ENCODE measurements at places on chromosomes 1 and 21.

- no peak overlapping the region for H3K4me3 ChIP-seq
- H3K27ac ChIP-seq = no peak overlapping the region
- no peak for DNase-seq
- peaks cover 29% of the 10 kb centered on the region for H3K36me3 ChIP-seq
- no peaks in the 10 kb centered on the region for H3K27me3 ChIP-seq
These were observed 56.7 kb downstream of the SLC37A1 start for GRCh38 chr21:42570362-42570761.

DNA sequence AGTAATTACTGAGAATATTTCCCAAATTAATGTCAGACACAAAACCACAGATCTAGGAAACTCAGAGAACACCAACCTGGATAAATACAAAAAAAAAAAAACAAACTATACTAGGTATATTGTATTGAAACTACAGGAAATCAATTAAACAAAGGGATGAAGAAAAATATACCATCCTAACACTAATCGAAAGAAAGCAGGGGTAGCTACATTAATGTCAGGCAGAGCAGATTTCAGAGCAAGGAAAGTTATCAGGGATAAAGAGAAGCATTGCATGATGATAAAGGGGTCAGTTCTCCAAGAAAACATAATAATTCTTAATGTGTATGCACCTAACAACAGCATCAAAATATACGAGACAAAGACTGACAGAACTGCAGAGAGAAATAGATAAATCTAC, 89.9 kb downstream of the TOMM20 start:
- no peak overlapping the region for H3K27ac ChIP-seq
- DNase-seq = no peak
- H3K4me1 ChIP-seq = peaks cover 8% of the 10 kb centered on the region

- H3K36me3 ChIP-seq = peaks cover 26% of the 10 kb centered on the region
- no peaks in the 10 kb centered on the region for H3K27me3 ChIP-seq
- no peak overlapping the region for H3K4me3 ChIP-seq
- no peak overlapping the region for H3K27ac ChIP-seq
- no peak for DNase-seq
- peaks cover 36% of the 10 kb centered on the region for H3K4me1 ChIP-seq
These were observed 2.4 kb downstream of the SPRTN start for GRCh38 chr1:231340328-231341013.

GRCh38 chr1:99326215-99326949, 62.1 kb downstream of the PLPPR4 start:
- no peaks in the 10 kb centered on the region for H3K4me1 ChIP-seq
- H3K27me3 ChIP-seq = peaks cover 5% of the 10 kb centered on the region
- no peak for DNase-seq
- H3K36me3 ChIP-seq = no peaks in the 10 kb centered on the region

DNA sequence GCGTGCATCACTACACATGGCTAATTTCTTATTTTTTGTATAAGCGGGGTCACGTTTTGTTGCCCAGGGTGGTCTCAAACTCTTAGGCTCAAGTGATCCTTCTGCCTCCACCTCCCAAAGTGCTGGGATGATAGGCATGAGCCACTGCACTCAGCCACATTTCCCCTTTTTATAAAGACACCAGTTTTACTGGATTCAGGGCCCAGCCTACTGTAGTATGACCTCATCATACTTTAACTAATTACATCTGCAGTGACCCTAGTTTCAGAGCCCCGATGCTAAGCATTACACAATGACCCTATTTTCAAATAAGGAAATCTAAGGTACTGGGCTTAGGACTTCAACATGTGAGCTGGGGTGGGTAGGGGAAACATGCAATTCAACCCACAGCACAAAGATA, 31.8 kb upstream of the ENAH start:
- H3K36me3 ChIP-seq = no peaks in the 10 kb centered on the region
- no peak for DNase-seq
- H3K27me3 ChIP-seq = peaks cover 3% of the 10 kb centered on the region
- H3K27ac ChIP-seq = no peak overlapping the region

DNA sequence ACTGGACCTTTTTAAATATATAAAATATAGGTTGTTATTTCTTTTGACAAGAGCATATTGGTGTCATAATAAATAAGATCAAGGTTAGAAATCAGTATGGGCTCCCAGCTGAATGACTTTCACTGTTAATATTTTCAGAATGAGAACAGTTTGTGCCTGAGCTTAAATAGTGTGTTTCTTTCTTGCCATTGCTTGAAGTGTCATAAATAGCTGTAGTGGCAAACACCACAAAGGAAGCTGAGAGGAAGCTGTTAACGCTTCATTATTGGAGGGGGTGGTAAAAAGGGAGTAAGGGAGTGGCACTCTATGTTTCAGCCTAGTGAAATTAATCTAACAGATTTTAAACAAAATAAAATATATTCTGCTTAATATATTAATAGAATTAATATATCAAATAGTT, 1089.8 kb upstream of the NCAM2 start:
- no peaks in the 10 kb centered on the region for H3K27me3 ChIP-seq
- H3K4me1 ChIP-seq = no peaks in the 10 kb centered on the region
- H3K36me3 ChIP-seq = no peaks in the 10 kb centered on the region
- no peak overlapping the region for H3K27ac ChIP-seq
- no peak for DNase-seq

- no peak for DNase-seq
- H3K4me1 ChIP-seq = no peaks in the 10 kb centered on the region
- H3K27ac ChIP-seq = no peak overlapping the region
- H3K27me3 ChIP-seq = no peaks in the 10 kb centered on the region
These were observed 8.3 kb downstream of the IL20 start for GRCh38 chr1:206873603-206874188.

All from activated naive CD4-positive, alpha-beta T cell treated with anti-CD3 and anti-CD28 coated beads for 36 hours (primary cell).